ENCODE measurements at places on chromosomes 4 and X. TPM values are rescaled to one million over a fixed set of nuclear protein-coding genes. Genes with fewer than 3 reads are reported as not detected.

DNA sequence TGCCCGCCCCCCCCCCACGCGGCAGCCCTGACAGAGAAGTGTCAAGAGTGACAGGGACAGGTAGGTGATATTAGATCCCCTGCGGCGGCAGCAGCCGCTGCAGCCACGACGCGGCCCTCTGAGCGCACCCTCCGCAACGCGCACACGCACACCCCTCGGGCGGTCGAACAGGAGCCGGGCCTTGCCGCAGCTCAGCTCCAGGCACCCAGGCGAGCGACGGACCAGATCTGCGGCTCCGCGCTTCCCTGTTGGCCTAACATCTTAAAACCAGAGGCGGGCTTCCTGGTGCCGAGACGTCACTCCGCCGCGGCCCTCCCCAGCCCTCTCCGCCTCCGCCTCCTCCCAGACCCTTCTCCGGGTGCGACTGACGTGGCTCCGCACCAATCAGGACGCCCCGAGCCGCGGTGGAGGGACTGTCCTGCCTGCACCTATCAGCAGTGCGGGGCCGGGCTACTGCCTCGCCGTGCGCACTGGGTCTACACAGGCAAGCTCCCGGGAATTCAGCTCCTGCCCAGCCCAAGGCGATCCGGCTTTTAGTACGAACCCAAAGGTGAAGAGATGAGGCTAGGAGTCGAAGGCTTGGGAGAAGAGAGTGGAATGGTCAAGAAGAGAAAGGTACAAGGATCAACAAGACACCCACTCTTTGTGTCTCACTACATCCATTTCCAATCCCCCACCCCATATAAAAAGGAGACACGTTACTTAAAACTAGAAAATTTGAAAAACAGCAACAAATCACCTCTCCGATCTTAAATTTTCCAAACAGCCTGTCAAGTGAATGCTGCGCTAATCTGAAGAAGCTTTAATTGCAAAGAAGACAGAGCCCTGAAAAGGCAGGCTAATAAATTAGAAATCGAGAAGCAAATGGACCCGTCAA is at the start of gene PITX2:
TSS of gene PITX2 (minus strand) at position 237 of the 877 bp plus-strand sequence. CDS start 617 bp downstream, outside the sequence.
- DNase-seq, result peak; percentile 93

- DNase-seq, result no peak
Measured at GRCh38 chrX:114152130-114152529, 431.8 kb upstream of the HTR2C start.

DNA sequence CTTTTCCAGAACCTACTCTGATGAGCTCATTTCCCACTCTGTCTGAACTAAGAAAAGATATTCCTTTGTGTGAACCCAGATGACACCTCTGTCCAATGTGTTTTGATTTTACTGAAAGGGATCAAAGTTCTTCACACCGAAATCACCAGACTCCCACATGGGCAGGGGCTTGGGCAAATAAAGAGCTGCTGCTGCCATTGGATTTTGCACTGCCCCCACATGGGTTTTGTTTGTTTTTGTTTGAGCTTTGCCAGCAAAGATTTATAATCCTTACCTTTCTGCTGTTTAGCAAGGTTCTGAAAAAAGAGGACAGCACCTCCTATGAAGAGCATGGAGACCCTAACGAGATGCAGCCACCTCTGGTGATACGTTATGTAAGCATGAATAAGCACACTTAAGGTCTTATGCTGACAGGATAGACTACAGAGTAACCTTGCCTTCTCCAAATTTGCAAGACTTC is 44.3 kb downstream of the HSD17B13 start:
- no peak for DNase-seq

Gene CCDC120
- total RNA-seq, result 27.1 TPM

DNA sequence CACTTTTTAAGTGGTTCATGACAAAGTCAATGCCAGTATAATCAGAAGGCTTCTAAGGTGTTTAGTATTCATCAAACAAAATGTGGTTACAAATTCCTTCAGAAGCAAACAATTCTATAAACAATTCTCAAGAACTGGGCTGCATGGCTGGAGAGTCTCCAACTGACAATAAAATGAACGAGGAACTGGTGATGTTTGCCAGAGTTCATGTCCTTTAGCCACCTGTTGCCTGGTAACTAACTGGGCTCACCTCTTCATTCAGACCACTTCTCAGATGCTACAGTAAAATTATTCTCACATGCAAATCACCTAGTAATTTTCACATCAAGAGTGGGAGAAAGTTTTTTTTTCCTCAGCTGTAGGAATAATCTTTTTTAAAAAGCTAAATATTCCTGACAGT is 53.3 kb downstream of the CAMK2D start:
- no peak for DNase-seq

GRCh38 chr4:57426779-57427395 is 316.7 kb upstream of the IGFBP7 start:
- peak; percentile 55 for DNase-seq

- no peak for DNase-seq
Measured at GRCh38 chr4:80142394-80143306, 54.7 kb upstream of the PRDM8 start.

- no peak for DNase-seq
Measured at GRCh38 chr4:41784191-41784979, 35.9 kb upstream of the PHOX2B start.

- DNase-seq, result no peak
Measured at GRCh38 chr4:70778888-70779422, 57.2 kb downstream of the RUFY3 start.

Gene TRO
- total RNA-seq, result 156 TPM

DNA sequence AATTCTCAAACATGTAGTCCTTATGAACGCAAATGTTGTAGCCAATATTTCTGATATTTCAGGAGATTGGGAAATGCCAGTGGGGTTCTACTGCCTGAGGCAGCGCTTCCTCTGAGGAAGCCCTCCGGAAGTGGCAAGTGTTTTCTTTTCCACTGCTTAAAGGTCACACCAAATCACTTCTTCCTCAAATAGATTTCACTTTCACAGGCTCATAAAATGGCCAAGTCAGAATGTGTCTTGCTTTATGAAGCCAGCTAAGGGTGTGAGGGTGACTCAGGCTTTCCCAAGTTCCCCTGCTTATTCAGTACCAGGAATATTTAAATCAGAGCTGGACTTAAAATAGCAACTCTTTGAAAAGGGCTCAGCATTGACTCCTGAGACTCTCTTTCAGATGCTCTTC is 514.2 kb upstream of the DIPK2B start:
- DNase-seq, result no peak

Gene FGF5
- 0.64 TPM for total RNA-seq

DNA sequence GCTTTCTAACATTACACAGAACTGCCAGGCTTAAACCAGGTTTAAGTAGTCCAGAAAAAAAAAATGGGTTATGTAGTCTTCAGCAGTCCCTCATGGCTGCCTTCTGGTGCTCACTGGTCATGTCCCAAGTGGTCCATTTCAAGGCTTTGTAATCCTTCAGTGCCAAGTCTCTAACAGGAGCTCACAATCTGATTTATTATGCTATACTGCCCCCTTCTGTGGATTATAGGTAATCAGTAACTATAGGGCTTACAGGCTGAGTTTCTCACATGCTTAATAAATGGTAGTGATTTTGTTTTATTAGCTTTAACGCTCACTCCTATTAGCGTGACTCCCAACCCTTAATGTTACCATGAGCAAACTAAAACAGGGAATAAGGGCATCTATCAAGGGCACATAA is 92.5 kb upstream of the EDA2R start:
- DNase-seq, result no peak

Gene CT45A3
- not detected for total RNA-seq

Gene TMEM271
- not detected for total RNA-seq

Gene IBSP
- total RNA-seq, result not detected

Gene NEIL3
- total RNA-seq, result 6.6 TPM

GRCh38 chr4:186676531-186677161 is 47.0 kb downstream of the FAT1 start:
- DNase-seq, result no peak

Gene TMEM156
- total RNA-seq, result not detected

DNA sequence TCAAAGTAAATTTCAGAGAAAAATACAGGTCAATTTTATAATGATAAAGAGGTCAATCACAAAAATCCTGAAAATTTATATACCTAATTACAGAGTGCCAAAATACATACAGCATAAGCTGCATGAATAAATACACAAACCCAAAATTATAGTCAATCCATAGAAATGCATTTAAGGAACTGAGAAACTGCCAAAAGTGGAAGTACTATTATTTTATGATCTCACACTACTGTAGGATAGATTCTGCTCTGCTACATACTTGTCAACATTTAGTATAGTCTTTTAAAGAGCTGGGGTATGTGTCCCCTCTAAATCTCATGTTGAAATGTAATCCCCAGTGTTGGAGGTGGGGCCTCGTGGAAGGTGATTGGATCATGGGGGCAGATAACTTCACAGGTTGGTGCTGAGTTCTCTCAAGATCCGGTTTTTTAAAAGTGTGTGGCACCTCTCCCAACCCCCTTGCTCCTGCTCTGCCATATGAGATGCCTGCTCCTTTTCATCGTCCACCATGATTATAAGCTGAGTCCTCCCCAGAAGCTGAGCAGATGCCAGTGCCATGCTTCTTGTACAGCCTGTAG is 31.8 kb downstream of the CHIC2 start:
- DNase-seq, result no peak

DNA sequence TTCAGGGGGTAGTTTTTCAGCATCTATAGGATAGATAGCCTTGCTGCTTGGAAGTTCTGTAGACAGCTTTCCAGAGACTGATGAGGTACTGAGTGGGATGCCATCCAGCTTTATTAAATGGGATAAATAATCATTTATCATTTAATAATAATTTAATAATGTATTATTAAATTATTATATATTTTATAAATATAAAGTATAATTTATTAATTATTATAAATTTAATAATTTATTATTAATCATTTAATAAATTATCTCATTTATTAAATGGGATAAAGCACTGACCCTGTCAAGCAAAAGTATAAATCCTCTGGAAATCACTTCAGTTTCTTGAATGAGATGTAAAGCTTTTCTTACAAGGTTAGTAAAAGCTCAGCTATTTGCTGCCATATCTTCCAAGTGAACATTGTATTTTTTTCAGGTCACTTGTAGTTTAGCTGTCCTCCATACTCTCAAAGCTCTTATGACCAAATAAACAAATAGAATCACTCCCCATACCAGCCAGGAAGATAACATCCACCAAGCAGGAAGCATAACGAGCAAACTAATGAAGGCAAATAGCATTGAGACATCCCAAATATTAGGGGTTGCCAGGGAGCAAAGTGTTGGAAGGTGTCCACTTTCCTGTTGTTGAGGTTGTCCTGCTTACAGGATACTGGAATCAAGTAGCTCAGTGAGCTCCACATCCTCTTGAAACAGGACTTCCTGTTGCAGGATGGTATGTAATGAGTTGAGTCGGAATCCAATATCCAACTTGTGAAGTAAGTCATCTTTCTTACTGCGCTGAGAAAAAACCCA is 88.9 kb downstream of the ZNF674 start:
- DNase-seq, result no peak

Gene HSFX4
- total RNA-seq, result not detected

Gene GAGE12D
- not detected for total RNA-seq

Gene CXorf66
- total RNA-seq, result not detected

GRCh38 chr4:110073053-110073845 is 125.2 kb downstream of the ELOVL6 start:
- DNase-seq, result no peak

Gene SRPX2
- 0.38 TPM for total RNA-seq

DNA sequence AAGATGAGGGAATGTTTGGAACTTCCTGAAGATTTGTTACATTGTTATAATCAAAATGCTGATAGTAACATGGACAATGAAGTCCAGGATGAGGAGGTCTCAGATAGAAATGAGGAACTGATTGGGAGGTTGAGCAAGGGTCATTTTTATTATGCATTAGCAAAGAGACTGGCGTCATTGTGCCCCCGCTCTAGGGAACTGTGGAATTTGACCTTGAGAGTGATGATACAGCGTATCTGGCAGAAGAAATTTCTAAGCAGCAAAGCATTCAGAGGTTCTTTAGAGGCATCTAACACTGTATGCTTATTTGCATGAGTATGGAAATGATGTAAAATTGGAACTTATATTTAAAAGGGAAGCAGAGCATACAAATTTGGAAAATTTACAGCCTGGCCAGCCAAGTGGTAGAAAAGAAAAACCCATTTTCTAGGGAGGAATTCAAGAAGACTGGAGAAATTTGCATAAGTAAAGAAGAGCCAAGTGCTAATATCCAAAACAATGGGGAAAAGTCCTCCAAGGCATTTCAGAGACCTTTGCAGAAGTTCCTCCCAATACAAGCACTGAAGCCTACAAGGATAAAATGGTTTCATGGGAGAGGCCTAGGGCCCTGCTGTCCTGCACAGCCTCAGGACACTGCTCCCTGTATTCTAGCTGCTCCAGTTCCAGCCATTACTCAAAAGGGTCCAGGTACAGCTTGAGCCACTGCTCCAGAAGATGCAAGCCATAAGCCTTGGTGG is 483.0 kb upstream of the NDST4 start:
- DNase-seq, result no peak

- no peak for DNase-seq
Measured at GRCh38 chr4:83599183-83599582, 63.3 kb downstream of the GPAT3 start.

- no peak for DNase-seq
Measured at GRCh38 chr4:38519666-38520065, 144.3 kb upstream of the KLF3 start.

DNA sequence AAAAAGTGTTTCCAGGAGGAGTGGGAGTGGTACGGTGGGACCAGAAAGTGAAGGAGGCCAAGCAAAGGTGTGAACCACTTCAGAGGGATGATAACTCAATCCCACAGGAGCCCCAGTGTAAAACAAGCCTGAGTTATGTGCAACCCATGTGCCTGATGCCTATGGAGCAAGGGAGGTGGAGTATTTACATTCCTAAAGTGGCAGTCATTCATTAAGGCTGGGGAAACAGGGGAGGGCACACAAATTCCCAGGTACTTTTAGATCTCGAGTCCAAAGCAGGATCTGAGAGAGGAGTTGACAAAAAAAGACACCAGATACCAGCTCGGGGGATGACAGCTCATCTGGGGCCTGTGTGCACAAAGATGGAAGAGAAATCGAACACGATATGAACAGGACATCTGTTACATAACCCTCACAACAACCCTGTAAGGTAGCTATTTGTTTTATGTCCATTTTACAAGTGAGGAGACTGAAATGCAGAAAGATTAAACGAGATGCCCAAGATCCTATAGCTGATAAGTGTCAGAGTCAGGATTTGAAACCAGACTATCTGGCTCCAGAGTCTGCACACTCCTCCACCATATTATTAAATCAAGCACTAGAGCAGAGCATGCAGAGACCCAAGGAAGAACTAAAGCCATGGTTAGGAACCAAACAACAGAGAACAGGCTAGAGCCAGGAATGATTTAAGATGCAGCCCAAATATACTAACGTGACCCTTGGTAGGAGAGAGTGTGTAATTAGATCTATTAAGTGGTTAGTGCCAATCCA is 91.9 kb upstream of the MAPK10 start:
- no peak for DNase-seq

Gene PLS3
- total RNA-seq, result 98.7 TPM

Gene CXCL1
- total RNA-seq, result 2.7 TPM

All from progenitor cell of endocrine pancreas (in vitro differentiated cells).